SJCRH30 (cell line): ENCODE measurements at places on chromosomes 5 and 9. TPM values are rescaled to one million over a fixed set of nuclear protein-coding genes. Genes with fewer than 3 reads are reported as not detected.
A peak's percentile ranks its signal among the peaks of the same experiment; 100 is the strongest.

- H3K27me3 ChIP-seq: no peaks in the 10 kb centered on the region
- no peak overlapping the region for H3K4me3 ChIP-seq
- peaks cover 73% of the 10 kb centered on the region for H3K36me3 ChIP-seq
- no peaks in the 10 kb centered on the region for H3K4me1 ChIP-seq
- DNase-seq: no peak
- H3K27ac ChIP-seq: no peak overlapping the region
Measured at GRCh38 chr5:163473635-163474243, 13.3 kb downstream of the HMMR start.

- no peak overlapping the region for H3K27ac ChIP-seq
- no peak overlapping the region for H3K4me3 ChIP-seq
- DNase-seq: no peak
- H3K27me3 ChIP-seq: no peaks in the 10 kb centered on the region
Measured at GRCh38 chr5:135211083-135211790, 177.2 kb upstream of the PITX1 start.

GRCh38 chr5:76710991-76711390 lies 4.9 kb upstream of the F2R start:
- H3K27me3 ChIP-seq: no peaks in the 10 kb centered on the region
- DNase-seq: no peak

- no peaks in the 10 kb centered on the region for H3K4me1 ChIP-seq
- no peak overlapping the region for H3K27ac ChIP-seq
- DNase-seq: no peak
Measured at GRCh38 chr9:78406146-78406545, 109.2 kb downstream of the PSAT1 start.

- H3K4me1 ChIP-seq: peaks cover 26% of the 10 kb centered on the region
- H3K36me3 ChIP-seq: no peaks in the 10 kb centered on the region
- peak; percentile 86 for DNase-seq
Measured at GRCh38 chr9:97710356-97711222, 13.4 kb upstream of the XPA start.

GRCh38 chr5:50822761-50823160 lies 156.3 kb downstream of the PARP8 start:
- H3K27ac ChIP-seq: no peak overlapping the region
- DNase-seq: no peak
- no peaks in the 10 kb centered on the region for H3K4me1 ChIP-seq

GRCh38 chr5:1378866-1379659 lies 34.2 kb upstream of the CLPTM1L start:
- H3K4me3 ChIP-seq: no peak overlapping the region
- H3K27me3 ChIP-seq: no peaks in the 10 kb centered on the region
- no peaks in the 10 kb centered on the region for H3K36me3 ChIP-seq
- DNase-seq: no peak

GRCh38 chr5:133732536-133732935 lies 120.2 kb upstream of the FSTL4 start:
- DNase-seq: no peak
- no peak overlapping the region for H3K27ac ChIP-seq
- H3K4me1 ChIP-seq: peaks cover 11% of the 10 kb centered on the region; the same call in 1 of the 2 replicates
- no peaks in the 10 kb centered on the region for H3K36me3 ChIP-seq
- no peak overlapping the region for H3K4me3 ChIP-seq

GRCh38 chr5:148880696-148881095 lies 54.3 kb downstream of the ADRB2 start:
- no peak overlapping the region for H3K27ac ChIP-seq
- peaks cover 4% of the 10 kb centered on the region for H3K27me3 ChIP-seq
- no peaks in the 10 kb centered on the region for H3K4me1 ChIP-seq
- H3K36me3 ChIP-seq: no peaks in the 10 kb centered on the region
- no peak for DNase-seq

DNA sequence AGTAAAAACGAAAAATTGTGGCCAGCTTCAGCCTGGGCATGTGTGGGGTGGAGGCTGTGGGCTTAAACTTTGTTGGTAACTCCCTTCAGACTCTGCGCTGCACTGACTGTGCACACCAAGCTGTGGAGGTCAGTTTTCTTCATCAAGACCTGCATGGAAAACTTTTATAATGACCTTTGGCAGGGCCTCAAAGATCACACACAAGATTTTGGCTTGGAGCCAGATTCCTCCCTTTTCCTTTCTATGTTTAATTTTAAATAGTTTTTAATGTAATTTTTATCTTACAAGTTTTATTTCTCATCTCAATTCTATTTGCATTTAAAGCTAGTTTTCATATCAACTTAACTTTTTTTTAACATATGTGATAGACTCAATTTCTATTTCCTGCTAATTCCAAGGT lies 1211.1 kb upstream of the CDH18 start:
- no peak overlapping the region for H3K27ac ChIP-seq
- DNase-seq: no peak
- H3K4me1 ChIP-seq: no peaks in the 10 kb centered on the region
- no peak overlapping the region for H3K4me3 ChIP-seq
- H3K36me3 ChIP-seq: no peaks in the 10 kb centered on the region

- no peak overlapping the region for H3K27ac ChIP-seq
- H3K4me3 ChIP-seq: no peak overlapping the region
- no peaks in the 10 kb centered on the region for H3K4me1 ChIP-seq
Measured at GRCh38 chr5:180557217-180557809, 34.0 kb downstream of the SCGB3A1 start.

DNA sequence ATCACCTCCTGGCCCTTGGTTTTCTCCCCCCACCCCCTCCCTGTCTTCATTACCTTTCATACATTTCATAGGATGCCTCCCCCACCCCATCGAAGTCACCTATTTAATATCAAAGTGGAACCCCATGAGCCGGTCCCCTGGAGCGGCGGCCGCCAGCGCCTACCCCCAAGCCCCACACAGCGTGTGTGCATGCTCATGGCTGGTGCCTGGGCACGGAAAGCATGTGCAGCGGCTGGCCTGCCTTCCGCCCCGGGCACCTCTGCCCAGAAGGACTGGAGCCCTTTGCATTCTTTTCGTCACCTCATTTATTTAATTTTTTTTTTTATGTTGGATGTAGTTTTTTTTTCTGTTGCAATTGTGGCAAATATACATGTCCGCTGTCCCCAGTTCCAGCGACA lies 116.2 kb downstream of the WNK2 start:
- H3K4me3 ChIP-seq: no peak overlapping the region
- H3K4me1 ChIP-seq: no peaks in the 10 kb centered on the region
- H3K36me3 ChIP-seq: no peaks in the 10 kb centered on the region
- H3K27me3 ChIP-seq: peaks cover 10% of the 10 kb centered on the region

GRCh38 chr5:103951776-103952175 lies 389.2 kb upstream of the NUDT12 start:
- no peak overlapping the region for H3K4me3 ChIP-seq
- no peak for DNase-seq
- no peak overlapping the region for H3K27ac ChIP-seq
- H3K27me3 ChIP-seq: no peaks in the 10 kb centered on the region

DNA sequence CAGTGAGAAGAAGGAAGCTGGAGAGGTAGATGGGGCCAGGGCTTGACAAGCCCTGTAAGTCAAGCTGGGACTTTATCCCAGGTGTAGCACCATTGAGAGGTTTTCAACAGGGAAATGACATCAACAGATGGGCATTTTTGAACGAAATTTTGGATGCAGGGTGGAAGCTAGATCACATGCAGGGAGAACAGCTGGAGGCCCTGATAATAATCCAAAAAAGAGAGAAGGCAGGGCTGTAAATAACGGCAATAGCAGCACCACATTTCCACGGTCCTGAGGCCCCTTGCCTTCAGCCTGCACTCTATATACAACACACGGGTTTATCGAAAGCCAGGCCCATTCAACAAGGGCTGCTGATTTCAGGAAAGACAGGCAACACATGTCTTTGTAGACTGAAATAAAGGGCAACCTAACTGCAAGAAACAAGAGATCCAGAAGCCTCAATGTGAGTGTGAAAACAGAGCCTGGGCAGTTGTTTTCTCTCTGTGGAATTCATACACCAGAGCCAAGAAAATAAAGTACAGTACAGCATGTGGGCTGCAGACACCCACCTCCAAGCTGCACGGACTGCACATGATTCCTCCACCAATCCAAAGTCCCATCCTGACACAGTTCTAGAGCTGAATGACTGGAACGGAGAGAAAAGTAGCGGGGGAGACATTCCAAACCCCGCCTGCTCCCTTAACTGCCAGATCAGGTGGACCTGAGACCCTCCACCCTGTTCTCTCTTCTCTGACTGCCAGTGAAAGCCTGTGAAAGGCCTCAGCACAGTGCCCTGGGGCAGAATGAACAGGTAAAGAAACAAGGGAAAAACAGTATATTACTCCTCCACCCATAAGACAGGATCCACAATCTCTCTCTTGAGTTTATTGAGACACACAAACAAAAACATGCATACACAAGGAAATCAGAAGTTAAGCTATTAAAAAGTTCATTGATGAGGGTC lies 36.3 kb downstream of the KLHL3 start:
- no peaks in the 10 kb centered on the region for H3K36me3 ChIP-seq
- H3K27ac ChIP-seq: no peak overlapping the region
- no peak for DNase-seq
- peaks cover 16% of the 10 kb centered on the region for H3K27me3 ChIP-seq
- no peaks in the 10 kb centered on the region for H3K4me1 ChIP-seq

GRCh38 chr5:101897914-101898313 lies 398.2 kb downstream of the SLCO4C1 start:
- peak overlapping the region; percentile 27 for H3K4me3 ChIP-seq
- H3K27me3 ChIP-seq: no peaks in the 10 kb centered on the region
- peak; percentile 55 for DNase-seq
- H3K27ac ChIP-seq: no peak overlapping the region

GRCh38 chr9:10875752-10876151 lies 262.9 kb upstream of the PTPRD start:
- no peak overlapping the region for H3K4me3 ChIP-seq
- H3K36me3 ChIP-seq: no peaks in the 10 kb centered on the region
- no peak overlapping the region for H3K27ac ChIP-seq

GRCh38 chr5:67051164-67051563 lies 145.4 kb downstream of the CD180 start:
- H3K27ac ChIP-seq: no peak overlapping the region
- no peaks in the 10 kb centered on the region for H3K36me3 ChIP-seq
- no peak for DNase-seq
- no peaks in the 10 kb centered on the region for H3K27me3 ChIP-seq
- H3K4me3 ChIP-seq: no peak overlapping the region

- H3K27ac ChIP-seq: no peak overlapping the region
- no peak overlapping the region for H3K4me3 ChIP-seq
- no peaks in the 10 kb centered on the region for H3K36me3 ChIP-seq
- no peaks in the 10 kb centered on the region for H3K4me1 ChIP-seq
Measured at GRCh38 chr9:88927510-88927909, 63.8 kb upstream of the S1PR3 start.

- H3K36me3 ChIP-seq: no peaks in the 10 kb centered on the region
- peaks cover 24% of the 10 kb centered on the region for H3K27me3 ChIP-seq
- H3K4me3 ChIP-seq: no peak overlapping the region
- no peak overlapping the region for H3K27ac ChIP-seq
Measured at GRCh38 chr9:135170535-135170934, 83.1 kb downstream of the OLFM1 start.

GRCh38 chr5:147451193-147451592 lies 58.7 kb downstream of the DPYSL3 start:
- no peak overlapping the region for H3K4me3 ChIP-seq
- no peak overlapping the region for H3K27ac ChIP-seq
- no peaks in the 10 kb centered on the region for H3K4me1 ChIP-seq
- no peaks in the 10 kb centered on the region for H3K27me3 ChIP-seq
- no peak for DNase-seq
- H3K36me3 ChIP-seq: peaks cover 2% of the 10 kb centered on the region; the same call in 1 of the 2 replicates

GRCh38 chr9:125580701-125581286 lies 126.2 kb downstream of the MAPKAP1 start:
- no peak for DNase-seq
- no peak overlapping the region for H3K4me3 ChIP-seq
- H3K27me3 ChIP-seq: no peaks in the 10 kb centered on the region
- peaks cover 8% of the 10 kb centered on the region for H3K36me3 ChIP-seq

DNA sequence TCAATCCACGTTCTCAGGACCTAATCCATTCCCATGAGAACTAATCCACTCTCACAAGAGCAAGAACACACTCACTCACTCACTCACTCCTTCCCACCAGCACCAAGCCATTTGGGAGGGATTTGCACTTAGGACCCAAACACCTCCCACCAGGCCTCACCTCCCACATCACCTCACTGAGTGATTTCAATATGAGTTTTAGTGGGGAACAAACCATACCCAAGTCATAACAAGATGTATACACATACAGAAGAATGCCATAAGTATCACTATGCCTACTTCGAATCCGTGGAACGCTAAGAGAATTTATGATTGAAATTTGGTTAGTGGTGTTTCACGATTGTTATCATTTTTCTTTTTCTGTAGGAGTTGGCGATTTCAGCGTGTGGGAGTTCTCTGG lies 29.3 kb upstream of the CTSL start:
- H3K4me3 ChIP-seq: no peak overlapping the region
- peaks cover 7% of the 10 kb centered on the region for H3K4me1 ChIP-seq
- no peak overlapping the region for H3K27ac ChIP-seq
- DNase-seq: no peak
- H3K27me3 ChIP-seq: no peaks in the 10 kb centered on the region

DNA sequence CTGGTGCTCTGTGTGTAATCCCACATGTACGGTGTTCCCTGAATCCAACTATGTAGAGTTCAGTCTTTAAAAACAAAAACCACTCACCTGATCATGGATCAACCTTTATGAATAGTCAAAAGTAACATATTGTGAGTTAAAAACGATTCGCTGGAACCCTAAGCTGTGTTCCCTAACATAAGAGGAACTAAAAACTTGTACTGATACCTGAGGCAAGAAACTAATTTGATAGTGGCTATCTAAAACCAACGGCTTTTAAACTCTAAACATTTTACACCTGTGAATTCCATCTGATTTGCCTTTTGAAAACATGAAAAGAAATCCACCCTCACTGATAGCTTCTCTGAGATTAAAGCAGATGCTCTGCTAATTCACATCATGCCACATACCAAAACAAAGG lies 101.5 kb downstream of the DEPDC1B start:
- no peak for DNase-seq
- no peak overlapping the region for H3K4me3 ChIP-seq
- no peaks in the 10 kb centered on the region for H3K36me3 ChIP-seq

GRCh38 chr9:34579104-34579807 lies 10.3 kb downstream of the CNTFR start:
- H3K27ac ChIP-seq: no peak overlapping the region
- no peaks in the 10 kb centered on the region for H3K36me3 ChIP-seq
- no peaks in the 10 kb centered on the region for H3K4me1 ChIP-seq
- no peak for DNase-seq
- no peak overlapping the region for H3K4me3 ChIP-seq
- peaks cover 22% of the 10 kb centered on the region for H3K27me3 ChIP-seq

- no peaks in the 10 kb centered on the region for H3K36me3 ChIP-seq
- DNase-seq: no peak
- H3K4me3 ChIP-seq: no peak overlapping the region
Measured at GRCh38 chr5:15637886-15638285, 137.9 kb downstream of the FBXL7 start.

GRCh38 chr5:103938146-103938695 lies 375.6 kb upstream of the NUDT12 start:
- H3K4me1 ChIP-seq: peaks cover 24% of the 10 kb centered on the region
- peak; percentile 68 for DNase-seq
- no peaks in the 10 kb centered on the region for H3K36me3 ChIP-seq
- peak overlapping the region; percentile 50 for H3K4me3 ChIP-seq
- peak overlapping the region; percentile 99 for H3K27ac ChIP-seq
- no peaks in the 10 kb centered on the region for H3K27me3 ChIP-seq

Gene TMC1
- total RNA-seq: not detected in 2 replicates

Gene TPRN
- total RNA-seq: 14.0 and 14.8 TPM in 2 replicates

Gene SLC46A2
- not detected in 2 replicates for total RNA-seq

Gene TYRP1
- 0.04 and 0.05 TPM in 2 replicates for total RNA-seq

Gene PPP1R26
- total RNA-seq: 6.6 and 7.6 TPM in 2 replicates

Gene CCDC192
- total RNA-seq: not detected in 2 replicates

Gene POLE3
- total RNA-seq: 152 and 157 TPM in 2 replicates

Gene STPG3
- total RNA-seq: not detected in 2 replicates

Gene SPARC
- 1,211 and 1,265 TPM in 2 replicates for total RNA-seq

Gene TAF1L
- total RNA-seq: 0.02 TPM in 1 of 2 replicates, not detected in the other

Gene AGXT2
- not detected in 2 replicates for total RNA-seq

Gene KIF20A
- 89.5 and 91.9 TPM in 2 replicates for total RNA-seq

Gene C9orf40
- total RNA-seq: 15.3 and 16.1 TPM in 2 replicates

Gene ADGRV1
- 13.1 and 21.4 TPM in 2 replicates for total RNA-seq
